ENCODE measurements at places on chromosomes 6 and 20. TPM values are rescaled to one million over a fixed set of nuclear protein-coding genes. Genes with fewer than 3 reads are reported as not detected.

DNA sequence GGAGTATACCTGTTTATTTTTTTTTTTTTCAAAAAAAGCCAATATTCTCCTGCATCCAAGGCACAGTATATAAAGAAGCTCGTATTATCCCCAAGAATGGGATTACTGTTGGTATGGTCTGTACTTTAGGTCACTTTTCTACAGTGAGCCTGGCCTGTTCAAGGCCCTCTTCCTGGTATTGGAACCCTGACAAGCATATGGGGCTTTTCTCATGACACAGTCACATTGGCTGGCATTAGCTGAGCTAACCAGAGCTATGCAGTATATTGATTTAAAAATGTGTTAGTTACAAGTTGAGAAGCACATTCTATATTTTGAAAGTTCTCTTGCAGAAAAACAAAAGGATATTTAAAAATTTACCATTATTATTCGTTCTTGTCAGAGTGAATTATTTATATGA, 48.0 kb downstream of the MCHR2 start:
- no peak for DNase-seq

DNA sequence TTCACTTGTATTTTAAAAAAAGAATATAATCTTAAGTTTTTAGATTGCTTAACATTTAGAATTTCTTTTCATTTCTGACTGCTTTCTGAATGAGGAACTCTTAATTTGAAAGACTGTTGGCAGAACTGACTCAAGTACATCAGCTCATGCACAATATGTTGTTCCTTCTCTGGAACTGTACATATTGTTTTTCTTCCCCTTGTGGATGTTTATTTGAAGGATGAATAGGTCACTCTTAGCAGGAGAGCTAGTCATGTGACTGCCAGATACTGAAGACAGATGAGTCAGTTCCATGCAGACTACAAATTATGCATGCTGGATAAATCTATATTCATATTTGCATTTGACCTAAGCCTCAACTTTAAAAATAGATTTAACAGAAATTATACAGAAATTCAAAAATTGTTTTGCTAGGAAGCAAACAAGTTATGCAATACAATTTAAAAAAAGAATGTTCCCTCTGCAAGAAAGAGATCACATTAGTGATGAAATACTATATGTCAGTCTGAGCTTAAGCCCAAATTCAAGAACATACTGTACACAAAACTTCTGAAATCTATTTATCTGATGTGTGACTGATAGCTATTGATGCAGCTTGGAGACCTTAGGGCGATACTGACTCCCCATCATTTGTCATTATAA, 1274.9 kb upstream of the GJE1 start:
- no peak for DNase-seq

DNA sequence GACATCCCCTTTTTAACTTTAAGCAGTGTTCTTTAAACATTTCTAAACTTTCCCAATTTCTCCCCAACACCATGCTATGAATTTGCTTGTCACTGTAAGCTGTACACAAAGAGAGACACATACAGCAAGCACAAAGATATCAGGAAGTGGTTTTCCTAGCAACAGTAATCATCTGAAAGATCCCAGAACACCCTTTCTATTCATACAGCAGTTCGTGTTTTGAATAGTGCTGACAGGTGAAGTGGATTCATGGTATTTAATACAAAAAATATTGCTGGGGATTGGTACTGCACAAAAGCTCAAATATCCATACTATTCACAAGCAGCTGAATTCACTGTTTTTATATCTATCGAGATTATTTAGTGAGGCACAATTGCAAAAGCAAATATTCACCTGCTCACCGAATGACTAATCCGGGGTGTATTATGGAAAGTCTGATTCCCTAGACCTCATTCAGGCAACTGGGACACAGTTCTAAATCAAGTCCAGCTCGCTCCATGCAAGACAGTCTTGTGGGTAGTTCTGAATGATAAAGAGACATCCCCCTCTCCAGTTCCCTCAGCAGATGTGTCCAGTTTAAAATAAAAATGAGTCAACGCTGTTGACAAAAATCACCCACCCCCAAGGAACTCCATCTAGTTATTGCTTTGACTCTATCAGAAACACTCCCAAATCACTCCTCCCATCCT, 107.1 kb upstream of the TSHZ2 start:
- no peak for DNase-seq

DNA sequence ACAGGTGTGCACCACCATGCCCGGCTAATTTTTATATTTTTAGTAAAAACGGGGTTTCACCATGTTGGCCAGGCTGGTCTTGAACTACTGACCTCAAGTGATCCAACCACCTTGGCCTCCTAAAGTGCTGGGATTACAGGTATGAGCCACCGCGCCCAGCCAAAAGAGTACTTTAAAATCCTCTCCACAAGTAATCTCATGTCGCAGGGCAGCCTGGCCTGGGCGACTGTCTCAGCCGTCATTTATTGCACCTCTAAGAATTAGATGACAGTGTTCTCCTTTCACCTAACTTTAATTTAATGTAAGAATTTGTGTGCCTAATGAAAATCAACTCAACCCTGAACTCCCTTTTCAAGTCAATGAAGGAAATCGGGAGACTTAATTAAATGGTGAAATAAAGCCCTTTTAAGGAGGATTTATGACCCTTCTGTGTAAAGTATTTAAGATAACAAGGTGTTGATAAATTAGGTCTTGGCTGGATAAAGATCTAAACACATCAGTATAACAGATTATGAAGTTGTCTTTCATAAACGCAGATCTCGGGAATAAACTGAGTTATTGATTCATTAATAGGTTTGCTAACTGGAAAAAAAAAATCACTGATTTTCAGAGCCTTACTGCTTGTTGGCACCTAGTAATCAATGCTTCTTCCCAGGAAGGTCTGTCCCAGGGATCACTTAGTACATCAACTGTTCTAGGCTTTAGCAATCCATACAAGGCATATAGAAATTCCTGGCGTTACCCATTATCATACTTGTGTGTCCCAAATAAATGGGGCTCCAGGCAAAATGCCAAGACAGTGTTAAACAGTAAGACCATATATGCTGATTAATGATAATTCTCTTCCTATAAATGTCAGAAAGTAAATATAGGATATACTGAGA, 209.3 kb downstream of the GMDS start:
- DNase-seq = no peak

DNA sequence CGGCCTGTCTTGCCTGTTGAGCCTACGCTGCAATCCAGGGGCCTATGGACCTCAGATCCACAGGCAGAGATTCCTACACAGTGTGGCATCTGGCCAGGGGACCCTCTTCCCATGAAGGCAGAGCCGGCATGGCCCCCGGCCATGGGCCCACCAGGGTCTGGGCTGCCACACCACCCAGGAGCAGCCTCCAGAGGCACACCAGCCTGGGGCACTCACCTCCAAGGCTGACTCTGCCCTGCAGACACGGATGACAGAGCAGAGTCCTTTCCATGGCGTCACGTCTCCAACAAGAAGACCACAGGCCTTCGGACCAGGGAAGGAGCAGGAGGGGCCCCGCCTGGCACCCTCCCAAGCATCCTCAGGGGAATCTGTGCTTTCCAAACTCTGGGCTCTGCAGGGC, 3.5 kb upstream of the HRH3 start:
- DNase-seq = no peak

DNA sequence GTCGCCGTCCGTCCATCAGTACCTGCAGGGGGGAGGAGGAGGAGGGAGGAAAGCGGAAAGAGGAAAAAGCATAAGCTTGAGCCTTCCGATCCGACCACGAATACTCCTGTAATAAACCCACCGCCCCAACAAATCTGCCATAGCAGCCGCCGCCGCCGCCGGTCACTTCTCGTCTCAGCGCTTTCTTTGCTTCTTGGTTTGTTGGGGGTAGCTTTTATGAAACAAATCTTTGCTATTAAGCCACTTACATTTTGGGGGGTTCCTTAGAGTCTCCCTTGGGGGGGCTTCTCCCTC, 277 bp downstream of the ADGRB3 start:
- no peak for DNase-seq

GRCh38 chr6:4113649-4114048, 21.7 kb downstream of the ECI2 start:
- DNase-seq = no peak

DNA sequence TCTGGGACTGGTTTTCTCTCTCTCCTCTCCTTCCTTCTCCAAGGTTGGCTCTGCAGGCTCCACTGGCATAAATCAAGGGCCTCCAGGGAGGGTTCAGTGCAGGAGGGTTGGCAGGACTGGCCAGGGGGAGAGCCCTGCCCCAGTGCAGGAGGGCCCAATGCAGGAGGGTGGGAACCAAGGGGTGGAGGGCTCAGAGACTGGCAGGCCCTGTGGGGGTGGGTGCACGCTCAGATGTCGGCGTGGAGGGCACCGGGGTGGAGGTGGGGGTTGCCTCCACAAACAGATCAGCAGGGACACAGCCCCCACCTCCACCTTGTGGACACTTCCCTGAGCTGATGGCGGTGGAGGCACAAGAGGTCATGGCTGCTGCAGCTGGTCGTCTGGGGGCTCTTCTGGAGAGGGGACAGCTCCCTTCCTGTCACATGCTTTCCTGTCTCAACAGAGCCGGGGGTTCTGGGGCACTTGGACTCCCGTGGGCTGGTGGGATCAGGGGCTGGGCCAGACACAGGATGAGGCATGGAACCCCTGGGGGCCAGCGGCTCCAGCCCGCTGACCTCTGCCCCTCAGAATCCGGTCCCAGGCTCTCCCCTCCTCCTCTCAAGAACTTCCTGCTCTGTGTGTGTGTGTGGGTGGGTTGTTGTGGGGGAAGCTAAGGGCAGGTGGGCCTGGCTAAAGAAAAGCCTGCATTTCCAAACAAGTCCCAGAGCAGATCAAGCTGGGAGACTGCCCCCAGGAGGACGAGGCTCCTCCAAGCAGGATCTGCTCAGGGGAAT, 2.7 kb upstream of the ABHD16B start:
- DNase-seq = no peak

- DNase-seq = no peak
Measured at GRCh38 chr20:46835418-46835817, 59.2 kb upstream of the EYA2 start.

GRCh38 chr6:27145731-27146455, 101.6 kb upstream of the PRSS16 start:
- peak; percentile 76 for DNase-seq

DNA sequence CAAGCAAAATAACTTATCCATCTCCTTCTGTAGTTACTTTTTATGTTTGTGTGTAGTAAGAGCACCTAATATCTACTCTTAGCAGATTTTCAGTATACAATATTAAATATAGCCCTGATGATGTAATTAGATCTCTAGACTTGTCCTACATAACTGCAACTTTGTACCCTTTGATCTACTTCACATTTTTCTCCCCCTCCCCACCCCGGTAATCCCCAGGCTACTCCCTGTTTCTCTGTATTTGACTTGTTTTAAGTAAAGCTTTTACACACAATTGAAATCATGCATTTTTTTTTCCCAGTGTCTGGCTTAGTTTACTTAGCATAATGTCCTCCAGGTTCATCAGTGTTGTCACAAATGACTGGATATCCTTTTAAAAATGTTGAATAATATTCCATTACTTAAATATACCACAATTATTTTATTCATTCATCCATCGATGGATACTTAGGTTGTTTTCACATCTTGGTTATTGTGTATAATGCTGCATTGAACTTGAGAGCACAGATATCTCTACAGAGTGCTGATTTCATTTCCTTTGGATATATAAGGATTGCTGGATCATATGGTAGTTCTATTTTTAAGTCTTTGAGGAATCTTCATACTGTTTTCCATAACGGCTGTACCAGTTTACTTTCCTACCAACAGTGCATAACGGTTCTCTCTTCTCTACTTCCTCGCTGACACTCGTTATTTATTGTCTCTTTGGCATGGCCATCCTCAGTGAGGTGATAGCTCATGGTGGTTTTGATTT, 212.7 kb downstream of the CDKAL1 start:
- no peak for DNase-seq

- DNase-seq = no peak
Measured at GRCh38 chr6:72984981-72985665, 240.2 kb downstream of the KHDC1L start.

DNA sequence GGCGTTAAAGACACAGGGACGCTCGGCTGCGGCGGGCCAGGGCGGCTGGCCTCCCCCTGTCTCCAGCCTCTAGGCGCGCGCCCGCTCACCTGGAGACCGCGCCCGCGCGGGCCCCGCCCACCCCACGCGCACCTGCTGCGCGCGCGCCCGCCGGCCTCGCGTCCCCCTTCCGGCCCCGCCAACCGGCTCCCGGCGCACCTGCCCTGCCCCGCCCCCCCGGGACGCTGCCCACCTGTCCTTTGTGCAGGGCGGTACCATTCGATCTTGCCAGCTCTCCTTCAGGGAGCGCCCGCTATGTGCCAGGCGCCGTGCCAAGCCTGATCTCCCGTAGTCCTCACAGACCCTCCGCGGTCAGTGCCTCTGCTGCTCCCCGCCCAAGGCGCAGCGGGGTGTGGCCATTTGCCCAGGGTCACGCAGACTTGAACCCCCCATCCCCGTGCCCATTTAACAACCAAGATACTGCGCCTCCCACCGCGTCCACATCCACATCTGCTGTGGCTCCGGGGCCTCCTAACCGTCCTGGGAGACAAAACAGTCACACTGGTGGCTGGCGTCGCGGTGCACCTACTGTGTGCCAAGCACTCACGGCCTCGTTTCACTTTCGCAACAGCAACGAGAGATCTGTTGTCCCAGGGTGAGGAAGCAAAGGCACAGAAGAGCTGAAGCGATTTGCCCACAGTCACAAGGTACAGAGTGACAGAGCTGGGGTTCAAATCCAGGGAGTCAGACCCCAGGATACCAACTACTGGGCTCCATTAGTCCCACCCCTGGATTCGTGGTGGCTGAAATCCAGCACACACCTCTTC, 48.1 kb downstream of the NOL4L start:
- peak; percentile 68 for DNase-seq

- DNase-seq = no peak
Measured at GRCh38 chr20:31922588-31922987, 29.3 kb downstream of the PDRG1 start.

DNA sequence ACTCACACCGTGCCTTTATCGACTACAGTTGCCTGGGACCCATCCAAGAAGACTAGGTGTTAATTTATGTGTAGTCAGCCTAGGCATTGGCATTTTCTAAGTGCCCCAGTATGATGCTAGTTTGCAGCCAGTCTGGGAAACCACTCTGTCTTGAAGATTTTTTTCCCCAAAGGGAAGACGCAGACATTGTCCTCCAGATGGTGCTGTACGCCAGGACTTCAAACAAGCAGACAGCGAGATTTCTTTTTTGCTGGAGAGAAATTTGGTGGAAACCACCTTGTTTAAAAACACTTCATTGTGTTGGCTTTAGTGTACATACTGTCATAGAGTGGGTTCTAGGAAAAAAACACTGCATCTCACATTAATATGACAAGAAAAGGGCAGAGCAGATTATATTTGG, 30.0 kb downstream of the ALDH5A1 start:
- DNase-seq = no peak

GRCh38 chr6:143784316-143784715, 58.8 kb upstream of the LTV1 start:
- DNase-seq = no peak

- DNase-seq = no peak
Measured at GRCh38 chr6:14925025-14925698, 320.7 kb upstream of the JARID2 start.

GRCh38 chr20:24146231-24146634, 157.7 kb upstream of the GGTLC1 start:
- DNase-seq = no peak

Gene CARMIL1
- 0.83 TPM for polyA plus RNA-seq

Gene PRSS35
- 0.22 TPM for polyA plus RNA-seq

Gene ZC2HC1B
- not detected for polyA plus RNA-seq

Gene L3MBTL3
- 1.00 TPM for polyA plus RNA-seq

Gene SCGN
- polyA plus RNA-seq = not detected

Gene NOX3
- polyA plus RNA-seq = not detected

Gene SIRPB1
- polyA plus RNA-seq = 0.73 TPM

Gene STMN3
- polyA plus RNA-seq = 1.0 TPM

Gene HEBP2
- polyA plus RNA-seq = 34.2 TPM

Gene FAM217A
- polyA plus RNA-seq = not detected

Gene CRYBG1
- 0.43 TPM for polyA plus RNA-seq

Gene ULBP2
- polyA plus RNA-seq = 0.17 TPM

Gene SPATS1
- not detected for polyA plus RNA-seq

Gene FABP7
- polyA plus RNA-seq = 7.1 TPM

Data from psoas muscle (tissue), 8 donors.